ENCODE measurements at places on chromosomes 11 and 22.

DNA sequence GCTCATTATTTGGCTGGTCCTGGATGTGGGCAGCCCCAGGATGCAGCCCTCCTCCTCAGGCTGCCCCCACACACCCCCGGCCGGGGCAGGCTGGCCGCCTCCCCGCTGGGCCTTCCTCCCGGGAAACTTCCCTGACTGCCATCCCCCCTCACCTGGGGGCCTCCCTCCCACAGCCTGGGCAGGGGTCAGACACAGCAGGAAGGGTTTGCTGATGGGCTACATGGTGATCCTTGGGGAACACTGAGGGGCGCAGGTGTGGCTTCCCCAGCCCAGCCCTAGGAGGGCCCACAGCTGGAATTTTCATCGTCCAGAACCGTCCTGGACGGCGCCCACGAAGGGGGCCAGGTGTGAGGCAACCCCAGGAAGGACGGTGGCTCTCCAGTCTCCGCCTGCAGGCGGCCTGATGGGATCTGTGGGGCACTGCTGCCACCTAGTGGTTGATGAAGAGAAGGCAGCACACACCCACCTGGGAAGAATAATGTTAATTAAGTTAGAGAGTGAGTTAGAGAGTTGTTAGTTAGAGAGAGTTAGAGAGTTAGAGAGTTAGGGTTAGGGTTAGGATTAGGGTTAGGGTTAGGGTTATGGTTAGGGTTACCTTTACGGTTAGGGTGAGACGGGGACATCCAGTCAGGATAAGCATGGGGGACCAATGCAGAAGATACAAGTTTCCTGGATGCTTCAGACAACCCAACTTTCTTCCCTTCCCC, 75.9 kb upstream of the PRR5 start:
- peak; percentile 79 for DNase-seq

DNA sequence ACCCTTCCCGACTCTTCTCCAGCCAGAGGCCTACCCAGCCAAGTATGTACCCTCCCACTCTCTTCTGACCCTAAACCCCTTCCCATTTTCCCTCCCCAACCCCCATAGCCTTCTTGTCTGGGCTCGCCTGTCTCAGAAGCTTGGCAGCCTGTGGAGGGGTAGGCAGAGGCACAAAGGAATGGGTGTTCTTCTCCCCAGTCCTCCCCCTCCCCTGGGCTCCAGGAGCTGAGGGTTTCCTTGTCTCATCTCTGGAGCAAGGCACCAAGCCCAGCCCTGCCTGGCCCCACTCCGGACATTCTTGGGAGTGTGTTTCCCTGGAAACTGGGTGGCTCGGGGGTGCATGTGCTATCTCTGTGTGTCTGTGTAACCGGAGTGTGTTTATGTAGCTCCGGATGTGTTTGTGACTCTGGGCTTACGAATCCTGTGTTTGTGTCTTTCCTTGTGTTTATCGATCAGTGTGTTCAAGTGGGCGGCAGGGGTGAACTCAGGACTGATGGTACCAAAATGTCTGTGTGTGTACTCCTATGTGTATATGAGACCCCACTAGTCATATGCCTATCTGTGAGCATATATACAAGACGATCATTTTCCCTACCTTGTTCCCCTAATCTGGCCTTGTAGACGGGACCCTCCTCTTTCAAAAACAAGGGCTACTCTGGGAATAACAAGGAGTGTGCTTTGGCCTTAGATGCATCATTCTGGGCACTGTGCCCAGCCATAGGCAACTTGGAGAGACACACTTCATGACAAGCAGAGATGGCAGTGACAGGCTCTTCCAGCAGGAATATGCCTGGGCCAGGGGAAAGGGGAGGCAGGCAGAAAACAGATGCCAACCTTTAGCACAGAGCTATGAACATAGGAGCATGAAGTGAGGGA, 10.9 kb downstream of the PHLDB1 start:
- DNase-seq = peak; percentile 82

DNA sequence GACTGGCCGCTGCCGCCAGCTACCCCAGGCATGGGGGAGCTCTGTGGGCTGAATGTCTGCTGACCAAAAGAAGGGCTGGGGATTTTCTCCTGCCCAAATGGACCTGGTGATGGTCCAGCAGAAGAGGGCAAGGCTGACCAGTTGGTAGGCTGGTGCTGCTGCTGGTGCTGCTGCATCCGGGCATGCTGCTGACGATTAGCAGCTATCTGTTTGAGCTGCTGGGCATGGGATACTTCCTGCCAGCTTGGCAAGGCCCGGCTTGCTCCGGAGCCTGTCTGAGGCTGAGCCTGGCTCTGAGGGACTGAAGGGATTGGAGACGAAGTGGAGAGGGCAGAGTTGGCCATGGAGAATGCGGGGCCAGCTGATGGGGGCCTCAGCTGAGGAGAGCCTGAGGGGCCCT, 168.6 kb upstream of the MTMR2 start:
- DNase-seq = no peak

GRCh38 chr11:22089609-22090008, 103.3 kb upstream of the ANO5 start:
- DNase-seq = no peak

DNA sequence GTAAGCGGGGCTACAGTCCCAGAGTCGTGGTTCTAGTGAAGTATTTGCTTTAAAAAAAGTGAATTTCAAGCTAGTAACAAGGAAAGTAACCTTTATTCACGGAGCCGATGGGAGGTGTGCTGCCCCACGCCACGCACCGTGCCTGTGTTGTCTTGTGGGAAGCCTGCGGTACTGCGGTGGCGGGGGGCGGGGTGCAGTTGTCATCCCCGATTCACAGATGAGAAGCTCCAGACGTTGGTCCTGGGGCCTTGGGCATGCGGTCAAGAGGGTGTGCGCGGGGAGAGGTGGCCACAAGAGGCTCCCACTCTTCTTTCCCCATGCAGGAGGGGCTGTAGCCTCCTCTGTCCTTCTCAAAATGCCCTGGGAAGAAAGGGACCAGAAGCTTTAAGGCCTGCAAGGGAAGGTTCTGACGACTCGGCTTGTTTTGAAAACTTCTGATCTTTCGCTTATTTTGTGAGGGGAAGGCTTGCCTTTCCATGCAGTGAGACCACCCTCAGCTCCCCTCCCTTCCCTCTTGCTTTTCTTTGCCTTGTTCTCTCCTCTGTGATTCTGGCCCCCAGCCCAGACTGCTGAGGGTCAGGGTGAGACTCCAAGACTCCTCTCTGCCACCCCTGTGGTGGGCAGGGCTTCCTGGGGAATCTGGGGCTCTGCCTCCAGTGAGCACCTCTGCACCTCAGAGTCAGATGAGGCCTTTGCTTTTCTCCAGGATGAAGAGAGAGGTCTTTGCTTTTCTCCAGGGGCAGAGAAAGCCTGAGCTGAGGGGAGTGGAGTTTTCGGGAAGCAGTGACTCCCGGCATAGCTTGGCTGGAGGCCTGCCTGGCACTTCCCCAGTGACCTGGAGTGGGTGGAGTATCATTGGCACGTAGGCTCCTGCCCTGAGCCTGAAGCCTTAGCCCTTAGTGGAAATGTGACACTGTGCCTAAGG, 6.2 kb downstream of the GLB1L3 start:
- DNase-seq = no peak

- no peak for DNase-seq
These were observed 594 bp upstream of the POU2AF1 start for GRCh38 chr11:111379602-111380136.

DNA sequence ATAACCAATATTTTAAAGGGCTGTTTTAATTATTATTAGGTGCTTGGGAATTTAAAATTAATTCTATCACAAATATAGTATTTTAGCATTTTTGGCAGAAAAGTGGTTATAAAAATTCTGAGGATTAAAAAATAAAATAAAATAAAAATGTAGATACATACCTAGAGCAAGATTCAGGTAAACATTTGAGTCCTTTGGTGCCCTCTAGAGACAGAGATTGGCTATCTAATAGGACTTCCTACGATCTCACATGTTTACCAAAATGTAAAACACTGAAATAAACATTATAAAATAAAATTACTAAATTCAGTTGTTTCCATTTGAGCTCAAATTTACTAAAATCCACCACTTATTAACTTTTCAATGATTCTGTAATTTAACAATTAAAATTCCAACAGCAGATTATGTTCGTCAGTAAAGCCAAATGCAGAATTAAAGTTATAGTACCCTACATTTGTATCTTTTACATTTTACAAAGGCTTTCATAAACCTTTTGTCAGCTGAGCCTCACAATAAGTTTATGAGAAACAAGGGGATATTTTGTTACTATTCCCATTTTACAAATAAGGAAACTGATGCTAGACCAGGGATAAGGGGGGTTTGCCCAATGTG, 27.7 kb downstream of the SLC36A4 start:
- DNase-seq = no peak

GRCh38 chr11:119942583-119943297, 195.2 kb downstream of the TRIM29 start:
- no peak for DNase-seq

DNA sequence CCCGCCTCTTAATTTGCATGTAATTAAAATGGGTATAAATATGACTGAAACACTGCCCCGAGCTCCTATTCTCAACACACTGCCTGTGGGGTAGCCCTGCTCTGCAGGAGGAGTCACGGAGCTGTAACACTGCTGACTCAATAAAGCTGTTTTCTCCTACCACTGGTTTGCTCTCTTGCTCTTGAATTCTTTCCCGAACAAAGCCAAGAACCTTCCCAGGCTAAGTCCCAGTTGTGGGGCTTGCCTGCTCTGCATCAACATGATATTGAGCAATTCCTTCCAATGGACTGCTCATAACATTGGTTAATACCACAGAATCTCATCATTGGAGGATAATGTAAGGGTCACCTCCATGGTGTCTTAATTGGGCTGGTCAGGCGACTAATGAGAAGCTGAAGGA, 114.4 kb downstream of the FBXO7 start:
- no peak for DNase-seq

Data from suprapubic skin (tissue), 4 donors.